Right lung (tissue), 10 donors: ENCODE measurements at places on chromosomes 1 and 21.

- DNase-seq = no peak
Measured at GRCh38 chr1:180233191-180234011, 3.3 kb downstream of the LHX4 start.

GRCh38 chr1:232533328-232533727 is 96.6 kb downstream of the SIPA1L2 start:
- DNase-seq = no peak

DNA sequence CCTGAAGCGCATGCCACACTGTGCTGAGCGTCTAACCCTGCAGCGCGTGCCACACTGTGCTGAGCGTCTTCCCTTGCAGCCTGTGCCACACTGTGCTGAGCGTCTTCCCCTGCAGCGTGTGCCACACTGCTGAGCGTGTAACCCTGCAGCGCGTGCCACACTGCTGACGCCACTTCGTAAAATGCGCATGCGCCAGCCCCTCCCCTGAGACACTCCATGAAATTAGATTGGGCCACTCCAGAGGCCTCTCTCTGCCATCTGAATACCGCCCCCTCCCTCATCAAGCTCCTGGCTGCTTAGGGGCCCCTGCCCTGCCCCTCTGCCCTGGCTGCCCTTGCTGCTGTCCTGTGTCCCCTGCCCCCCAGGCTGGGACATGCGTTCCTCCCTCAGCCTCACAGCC is 84.8 kb downstream of the POFUT2 start:
- DNase-seq = no peak

GRCh38 chr1:98761219-98761865 is 99.8 kb downstream of the SNX7 start:
- DNase-seq = no peak

DNA sequence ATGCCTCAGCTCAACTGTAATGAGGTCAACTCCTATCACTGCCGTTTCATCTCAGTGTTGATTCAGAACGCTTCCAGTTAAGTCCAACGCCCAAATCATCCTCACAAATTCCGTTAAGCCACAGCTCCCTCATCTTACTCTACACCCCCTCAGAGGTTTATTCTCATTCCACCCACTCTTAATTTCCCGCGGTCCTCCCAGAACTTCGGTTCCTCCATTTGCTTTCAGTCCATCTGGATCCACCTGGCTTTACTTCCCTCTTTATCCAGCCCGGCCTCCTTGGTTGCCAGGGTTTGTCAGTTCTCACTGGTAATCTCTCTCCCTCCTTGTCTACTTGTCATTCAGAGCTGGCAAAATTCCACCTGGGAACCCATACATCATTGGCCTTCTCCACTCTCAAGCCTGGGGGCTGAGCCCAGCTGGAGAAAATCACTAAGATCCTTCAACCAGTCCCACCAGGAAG is 51.3 kb upstream of the RUNX1 start:
- no peak for DNase-seq

GRCh38 chr1:81044708-81045107 is 756.0 kb upstream of the ADGRL2 start:
- no peak for DNase-seq

GRCh38 chr1:119953266-119953998 is 57.1 kb upstream of the ADAM30 start:
- no peak for DNase-seq

DNA sequence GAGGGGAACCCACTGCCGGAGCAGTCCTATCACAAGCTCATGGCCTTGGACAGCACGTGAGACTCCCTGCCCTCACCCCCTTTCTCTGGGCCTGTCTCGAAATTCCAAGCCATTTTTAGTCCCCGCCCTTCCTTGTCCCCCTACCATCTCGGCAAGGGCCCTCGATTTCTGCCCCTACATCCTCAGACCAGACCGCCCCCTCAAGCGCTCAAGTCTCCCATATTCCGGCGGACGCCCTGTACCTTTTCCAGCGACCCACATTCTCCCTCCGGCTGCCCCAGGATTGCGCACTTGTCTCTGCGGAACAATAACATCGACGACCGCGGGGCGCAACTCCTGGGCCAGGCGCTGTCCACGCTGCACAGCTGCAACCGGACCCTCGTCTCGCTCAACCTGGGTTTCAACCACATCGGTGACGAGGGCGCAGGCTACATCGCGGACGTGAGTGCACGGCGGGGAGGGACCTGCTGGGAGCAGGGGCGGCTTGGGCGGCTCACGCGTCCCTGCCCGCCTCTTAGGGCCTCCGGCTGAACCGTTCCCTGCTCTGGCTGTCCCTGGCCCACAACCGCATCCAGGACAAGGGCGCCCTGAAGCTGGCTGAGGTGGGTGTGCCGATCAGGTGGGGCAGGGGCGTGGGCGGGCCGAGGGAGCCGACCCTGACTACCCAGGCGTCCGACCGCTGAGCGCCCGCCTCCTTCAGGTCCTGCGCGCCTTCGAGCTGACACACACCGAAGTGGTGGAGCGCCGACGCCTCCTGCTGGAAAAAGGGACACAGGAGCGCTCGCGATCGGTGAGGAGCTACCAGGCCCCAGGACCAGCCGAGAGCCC is 7.0 kb downstream of the LRRC71 start:
- peak; percentile 51 for DNase-seq
